ENCODE measurements at places on chromosomes 3 and 15.

GRCh38 chr3:105364128-105364527, 2.6 kb upstream of the ALCAM start:
- DNase-seq: peak; percentile 82

DNA sequence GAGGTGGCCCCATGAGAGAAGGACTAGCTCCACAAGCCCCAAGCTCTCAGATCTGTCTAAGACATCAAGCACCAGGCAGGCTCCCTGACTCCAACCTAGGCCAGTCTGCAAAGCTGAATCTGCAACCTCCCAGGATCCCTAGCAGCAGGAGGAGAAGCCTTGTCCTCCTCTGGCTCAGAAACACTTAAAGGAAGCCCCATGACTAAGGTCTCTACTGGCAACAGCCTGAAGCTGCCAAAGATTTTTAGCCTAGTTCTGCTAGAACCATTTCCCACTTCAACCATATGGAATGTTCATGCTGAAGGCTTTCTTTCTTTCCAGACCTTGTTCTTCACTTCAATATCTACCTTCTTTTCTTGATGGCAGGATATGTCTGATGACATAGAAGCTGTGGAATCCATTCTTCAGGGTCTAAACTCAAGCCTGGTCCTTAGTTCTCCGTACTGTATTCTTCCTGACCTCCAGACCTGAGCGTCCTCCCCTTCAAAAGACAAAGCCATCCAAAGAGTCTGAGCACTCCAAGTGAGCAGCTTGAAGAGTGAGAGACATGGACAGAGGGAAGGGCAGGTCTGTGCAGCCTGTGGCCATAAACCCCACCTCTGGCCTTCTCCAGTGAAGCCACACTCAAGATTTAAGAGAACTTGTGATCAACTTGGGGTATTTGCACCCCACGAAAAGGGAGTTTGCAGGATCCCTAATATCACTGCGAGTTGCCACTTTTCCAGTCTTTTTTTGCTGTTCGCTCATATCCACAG, 23.1 kb downstream of the SST start:
- DNase-seq: no peak

DNA sequence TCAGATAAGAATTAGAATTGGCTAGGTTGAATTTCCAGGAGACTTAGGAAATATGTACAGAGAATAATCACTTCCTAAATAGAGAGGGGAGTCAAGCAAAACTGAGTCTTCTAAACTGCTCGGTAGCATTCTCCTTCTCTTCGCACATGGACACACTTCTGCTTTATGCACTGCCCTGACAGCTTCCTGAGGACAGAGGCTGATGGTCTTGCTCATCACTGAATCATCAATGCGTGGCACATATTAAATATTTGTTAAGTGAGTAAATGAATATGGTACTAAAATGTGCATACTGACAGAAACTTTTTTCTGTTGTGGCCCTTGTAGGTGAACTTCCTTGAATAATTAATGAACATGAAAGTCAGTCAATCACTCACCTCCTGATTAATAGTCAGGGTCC, 315.5 kb downstream of the FHIT start:
- peak; percentile 81 for DNase-seq

GRCh38 chr15:74373056-74373650, 5.7 kb upstream of the CYP11A1 start:
- DNase-seq: no peak

DNA sequence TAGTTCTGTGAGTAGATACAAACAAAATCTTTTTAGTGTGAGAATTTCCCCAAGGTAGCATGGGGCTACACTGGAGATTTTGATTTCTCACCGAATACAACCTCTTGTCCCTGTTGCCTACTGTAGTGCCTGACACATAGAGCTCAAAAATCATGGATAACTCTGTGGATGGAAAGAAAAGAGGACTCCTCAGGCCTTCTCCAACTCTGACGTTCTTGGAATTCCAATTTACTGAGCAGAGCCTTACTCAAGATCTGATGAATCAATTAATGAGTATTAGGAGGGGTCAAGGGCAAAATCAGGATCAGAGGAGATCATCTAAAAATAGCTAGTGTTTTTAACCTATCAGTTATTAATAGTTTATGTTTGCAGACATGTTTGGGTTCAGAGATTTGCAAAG, 46.7 kb upstream of the PYDC2 start:
- DNase-seq: no peak

GRCh38 chr3:116443191-116443661, 2.1 kb downstream of the LSAMP start:
- DNase-seq: no peak

- DNase-seq: no peak
Observed at GRCh38 chr3:104956620-104957345, 409.9 kb upstream of the ALCAM start.

GRCh38 chr3:25441234-25441856, 13.3 kb downstream of the RARB start:
- DNase-seq: no peak

- DNase-seq: peak; percentile 56
Observed at GRCh38 chr15:64503197-64503596, 42.8 kb downstream of the ZNF609 start.

DNA sequence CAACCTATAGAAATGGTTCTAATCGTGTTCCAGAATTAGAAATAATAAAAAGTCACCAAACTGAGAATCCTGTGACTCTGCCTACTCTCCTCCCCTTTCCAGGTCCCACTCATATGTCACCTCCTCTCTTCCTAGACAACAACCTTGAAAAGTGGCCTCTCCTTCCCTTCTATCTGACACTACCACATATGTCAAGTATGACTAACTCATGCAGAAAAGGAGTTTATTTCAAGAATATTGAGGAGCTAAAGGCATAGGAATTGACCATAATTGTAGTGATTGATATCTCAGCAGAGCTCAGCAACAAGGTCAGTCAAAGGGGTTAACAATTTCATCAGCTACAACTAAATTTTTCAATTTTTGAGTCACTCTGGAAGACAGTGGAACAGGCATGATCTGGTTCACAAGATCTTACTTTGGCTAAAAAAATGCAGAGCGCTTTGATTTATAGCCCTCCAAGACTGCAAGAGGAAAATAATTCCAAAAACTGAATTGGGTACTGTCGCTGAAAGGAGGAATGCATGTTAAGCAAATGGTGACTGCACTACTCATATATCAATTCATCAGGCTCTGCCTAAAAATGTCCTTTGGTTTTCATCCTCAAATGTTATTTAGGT, 160.6 kb upstream of the ARHGEF26 start:
- no peak for DNase-seq

DNA sequence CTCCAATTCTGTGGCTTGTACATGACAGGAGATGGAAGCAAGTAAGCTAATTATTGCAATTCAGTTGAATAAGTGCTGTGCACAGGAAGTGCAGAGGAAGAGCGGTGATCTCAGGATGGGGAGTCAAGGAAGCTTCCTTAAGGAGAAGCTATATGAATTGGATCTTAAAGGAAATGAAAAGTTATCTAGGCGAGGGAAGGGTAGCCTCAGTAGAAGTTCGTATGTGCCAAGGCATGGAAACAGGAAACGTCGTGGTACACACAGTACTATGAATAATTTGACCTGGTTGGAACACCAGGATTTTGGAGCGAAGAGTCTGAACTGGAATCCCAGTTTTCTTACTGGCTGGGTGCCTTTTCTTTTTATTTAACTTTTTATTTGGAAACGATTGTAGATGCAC, 39.3 kb downstream of the ST6GAL1 start:
- DNase-seq: no peak

DNA sequence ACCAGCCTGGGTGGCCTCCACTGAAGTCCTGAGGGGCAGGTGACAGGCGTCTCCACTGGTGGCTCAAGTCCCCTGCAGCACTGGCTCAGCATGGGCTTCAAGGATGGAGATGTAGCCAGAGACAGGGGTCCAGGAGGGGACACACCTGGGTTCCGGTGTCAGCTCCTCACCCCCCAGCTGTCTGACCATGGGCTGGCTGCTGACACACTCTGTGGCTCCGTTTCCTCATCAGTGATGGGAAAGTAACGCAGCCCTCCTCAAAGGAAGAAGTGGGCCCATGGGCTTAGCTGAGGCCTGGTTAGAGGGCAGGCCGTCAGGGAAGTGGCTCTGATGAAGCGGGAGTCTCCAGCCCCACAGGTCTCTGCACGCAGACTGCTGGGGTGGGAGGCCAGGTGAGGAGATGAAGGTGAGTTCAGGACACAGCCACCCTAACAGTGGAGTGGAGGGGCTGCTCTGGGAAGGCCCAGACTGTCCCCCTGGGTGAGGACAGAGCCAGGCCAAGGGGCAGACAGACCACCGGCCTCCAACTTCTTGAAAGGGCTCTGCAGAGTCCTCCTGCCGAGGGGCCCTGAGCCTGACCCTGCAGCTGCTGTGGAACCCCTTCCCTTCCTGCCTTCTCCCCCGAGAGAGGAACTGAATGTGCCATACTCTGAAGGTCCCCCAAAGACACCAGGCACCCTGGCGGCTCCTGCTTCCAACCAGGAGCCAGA, 24.0 kb downstream of the PSTPIP1 start:
- no peak for DNase-seq

- peak; percentile 23 for DNase-seq
Observed at GRCh38 chr15:90982135-90982534, 12.2 kb downstream of the PRC1 start.

DNA sequence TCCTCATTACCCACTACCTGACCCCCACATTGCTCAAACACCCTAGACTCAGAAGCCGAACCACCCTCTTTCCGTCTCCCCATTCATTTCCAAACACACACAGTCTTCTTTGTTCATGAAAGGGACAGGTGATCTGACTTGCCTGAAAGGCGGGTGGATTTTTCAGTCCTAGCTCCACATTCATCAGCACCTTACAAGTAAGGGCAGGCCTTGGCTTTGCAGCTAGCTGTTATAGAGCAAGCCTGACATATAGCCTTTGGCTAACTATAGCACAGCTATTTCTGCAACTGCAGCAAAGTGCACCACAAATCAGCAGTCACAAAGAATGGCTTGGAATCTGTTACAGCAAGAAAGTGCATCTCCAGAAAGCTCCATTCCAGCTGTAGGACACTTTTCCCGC, 139.8 kb downstream of the XXYLT1 start:
- no peak for DNase-seq

DNA sequence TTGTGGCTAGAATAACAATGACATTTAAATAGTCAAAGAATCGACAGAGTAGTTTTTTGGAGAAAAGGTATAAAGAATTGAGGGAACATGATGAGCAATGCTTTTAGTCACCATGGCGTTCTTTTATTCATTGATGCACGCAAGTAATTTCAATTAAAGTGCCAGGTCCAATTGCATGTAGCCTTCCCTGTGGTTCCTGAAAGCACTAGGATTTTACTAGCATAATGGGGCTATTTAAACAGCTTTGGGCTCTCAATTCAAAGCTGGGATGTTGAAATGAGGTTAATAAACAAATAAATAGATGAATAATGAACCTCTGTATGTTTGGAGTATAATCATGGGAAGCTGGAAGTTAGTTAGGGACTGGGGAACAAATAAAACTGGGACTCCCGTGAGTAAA, 121.2 kb upstream of the GAP43 start:
- no peak for DNase-seq

DNA sequence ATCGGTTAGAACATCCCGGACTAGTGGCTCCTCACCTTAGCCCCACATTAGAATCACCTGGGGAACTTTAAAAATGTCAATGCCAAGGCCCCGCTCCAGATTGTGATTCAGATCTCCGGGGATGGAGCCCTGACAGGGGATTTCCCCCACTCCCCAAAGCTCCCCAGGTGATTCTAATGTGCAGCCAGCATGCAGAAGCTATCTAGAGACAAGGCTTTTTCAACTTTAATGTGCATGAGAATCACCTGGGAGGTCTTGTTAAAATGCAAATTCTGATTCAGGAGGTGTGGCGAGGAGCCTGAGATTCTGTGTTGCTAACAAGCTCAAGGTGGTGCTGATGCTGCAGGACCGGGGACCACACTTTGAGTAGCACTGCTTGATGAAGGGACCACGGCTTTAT, 156.7 kb downstream of the RAB11A start:
- DNase-seq: no peak

DNA sequence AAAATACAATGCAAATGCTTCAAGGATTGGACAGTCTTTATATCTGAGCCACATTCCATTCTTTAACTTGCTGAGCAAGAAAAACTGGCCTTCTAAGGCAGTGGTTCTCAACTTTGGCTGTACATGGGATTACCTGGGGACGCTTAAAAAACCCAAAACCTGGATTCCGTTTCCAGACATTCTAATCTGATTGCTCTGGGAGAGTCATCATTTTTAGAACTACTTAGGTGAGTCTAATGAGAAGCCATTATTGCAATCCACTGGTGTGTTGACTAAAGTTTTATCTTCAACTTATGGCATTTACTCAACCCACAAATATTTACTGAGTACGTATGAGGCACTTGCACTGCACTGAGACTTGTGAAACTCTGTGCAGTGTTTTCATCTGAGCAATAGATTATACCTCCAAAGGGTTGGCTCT, 195.7 kb upstream of the ATP11B start:
- DNase-seq: peak; percentile 25

DNA sequence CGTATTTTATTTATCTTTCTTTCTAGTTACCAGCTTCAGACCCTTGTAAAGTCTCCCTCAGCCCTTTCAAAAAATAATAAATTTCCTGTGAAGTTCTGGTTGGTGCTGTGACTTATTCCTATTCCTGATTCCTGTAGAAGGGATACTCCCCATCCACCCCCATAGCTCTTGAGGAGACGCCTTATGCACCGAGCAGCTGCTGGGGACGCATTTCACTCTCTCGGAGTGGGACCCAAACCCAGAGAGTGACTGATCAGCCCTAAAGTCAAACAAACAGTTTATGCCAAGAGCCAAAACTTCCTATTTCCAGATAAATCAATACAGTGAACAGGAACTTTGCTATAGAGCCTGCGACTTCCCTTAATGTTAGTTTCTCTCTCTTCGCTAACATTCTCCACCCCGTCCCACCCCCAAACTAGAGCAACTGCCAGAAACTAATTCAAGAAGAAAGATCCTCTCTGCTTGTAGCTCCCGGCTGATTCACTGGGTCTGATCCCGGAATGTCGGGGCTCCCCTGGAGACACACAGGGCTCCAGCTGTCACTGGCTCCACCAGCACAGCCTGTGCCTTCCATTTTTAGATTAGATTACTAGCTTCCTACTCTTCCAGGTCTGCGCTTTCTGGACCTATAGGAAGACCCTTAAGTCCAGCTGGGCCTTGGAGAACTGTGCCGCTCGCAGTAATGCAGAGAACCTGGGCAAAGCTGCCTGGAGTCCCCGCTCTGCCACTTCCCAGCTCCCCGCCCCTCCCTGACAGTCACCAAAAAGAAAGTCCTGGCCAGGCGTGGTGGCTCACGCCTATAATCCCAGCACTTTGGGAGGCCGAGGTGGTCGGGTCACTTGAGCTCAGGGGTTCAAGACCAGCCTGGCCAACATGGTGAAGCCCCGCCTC, 45.2 kb downstream of the KLHL25 start:
- DNase-seq: no peak

GRCh38 chr3:66609660-66610561, 109.1 kb upstream of the LRIG1 start:
- DNase-seq: peak; percentile 97

DNA sequence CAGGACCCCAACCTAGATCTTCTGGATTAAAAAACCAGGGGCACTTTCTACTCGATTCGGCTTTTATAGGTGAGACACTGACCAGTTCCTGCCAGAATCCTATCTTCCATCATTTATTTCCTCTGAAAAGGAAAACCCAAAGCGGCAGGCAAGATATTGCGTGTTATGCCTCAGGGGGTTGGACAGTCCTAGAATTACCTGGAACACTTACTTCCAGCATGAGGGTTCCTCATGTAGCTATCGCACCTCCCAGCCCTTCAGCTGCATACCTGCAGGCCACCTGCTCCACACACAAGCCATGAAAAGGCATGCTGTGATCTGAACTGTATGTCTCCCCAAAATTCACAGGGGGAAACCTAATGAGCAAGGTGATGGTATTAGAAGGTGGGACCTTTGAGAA, 58.3 kb upstream of the DLG1 start:
- no peak for DNase-seq

- no peak for DNase-seq
Observed at GRCh38 chr15:100802421-100803170, 77.0 kb upstream of the ALDH1A3 start.

- no peak for DNase-seq
Observed at GRCh38 chr3:21163956-21164355, 587.1 kb downstream of the ZNF385D start.

Data from HT1080 (cell line).